ENCODE measurements at places on chromosomes 3 and 15.

DNA sequence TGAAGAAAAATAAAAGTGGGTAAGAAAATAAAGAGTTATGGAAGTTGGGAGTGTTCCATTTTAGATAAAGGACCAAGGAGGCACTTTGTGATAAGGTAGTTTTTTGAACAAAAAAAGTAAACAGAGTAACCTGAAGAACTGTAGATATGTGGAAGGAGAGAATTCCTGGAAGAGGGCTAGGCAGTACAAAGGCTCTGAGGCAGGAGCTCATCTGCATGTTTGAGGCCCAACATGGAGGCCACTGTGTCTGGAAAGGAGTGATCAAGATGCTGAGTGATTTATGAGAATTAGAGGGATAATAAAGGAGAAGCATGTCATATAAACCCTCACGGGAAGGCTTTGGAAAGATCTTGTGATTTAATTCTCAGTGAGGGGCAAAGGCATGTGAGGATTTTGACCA, 126.5 kb downstream of the DTWD1 start:
- DNase-seq = no peak

DNA sequence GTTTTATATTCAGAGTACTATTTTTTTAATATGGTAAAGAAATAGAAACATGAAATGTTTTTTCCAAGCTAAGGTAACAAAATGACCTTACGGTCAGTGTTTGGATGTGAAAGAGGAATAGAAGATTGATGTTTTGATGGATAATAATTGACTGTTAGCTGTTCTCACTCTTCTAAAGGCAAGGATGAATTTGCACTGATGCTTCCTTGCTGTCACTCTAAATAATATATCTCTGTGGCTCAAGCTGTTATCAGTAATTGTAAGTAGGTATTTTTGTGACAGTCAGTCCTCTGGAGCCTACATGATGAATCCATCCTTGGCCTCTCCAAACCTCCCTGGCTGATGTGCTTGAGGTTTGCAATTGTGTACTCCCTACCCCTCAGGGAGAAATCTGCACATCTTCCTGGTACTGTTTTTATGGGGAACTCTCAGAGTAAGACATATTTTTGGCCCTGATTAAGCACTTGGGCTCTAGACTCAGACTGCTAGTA, 283.7 kb downstream of the NLGN1 start:
- no peak for DNase-seq

- DNase-seq = no peak
These were observed 6.3 kb downstream of the CAV3 start for GRCh38 chr3:8739757-8740504.

- DNase-seq = no peak
These were observed 807.4 kb downstream of the SQOR start for GRCh38 chr15:46442184-46442583.

DNA sequence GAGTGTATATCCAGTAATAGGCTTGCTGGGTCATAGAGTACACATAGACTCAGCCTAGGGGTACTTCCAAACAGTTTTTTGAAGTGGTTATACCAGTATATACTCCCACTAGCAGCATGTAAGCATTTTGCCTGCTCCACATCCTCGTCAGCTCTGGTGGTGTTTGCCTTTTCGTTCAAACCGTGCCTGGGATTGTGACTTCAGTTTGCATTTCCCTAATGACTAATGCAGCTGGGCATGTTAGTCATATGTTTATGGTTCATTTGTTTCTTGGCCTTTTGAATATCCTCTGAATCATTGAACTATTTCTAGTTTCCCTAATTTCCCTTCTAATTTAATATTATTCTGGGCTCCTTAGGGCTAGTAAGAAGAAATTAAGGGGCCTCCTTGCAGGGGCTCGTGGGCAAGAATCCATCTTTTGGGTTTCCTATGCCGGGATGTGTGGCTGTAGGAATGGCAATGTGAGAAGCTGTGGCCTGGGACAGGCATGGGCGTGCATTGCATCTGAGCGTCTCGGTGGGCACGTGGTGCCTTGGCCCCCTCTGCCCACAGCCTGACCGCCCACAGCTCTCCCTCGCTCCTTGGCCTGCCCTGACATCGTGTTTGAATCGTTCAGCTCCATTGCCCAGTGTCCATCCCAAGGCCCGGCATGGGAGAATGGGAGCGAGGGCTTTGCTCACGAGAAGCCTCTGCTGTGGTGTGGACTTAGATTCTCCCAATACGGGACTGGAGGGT, 26.4 kb downstream of the FAH start:
- DNase-seq = no peak

- DNase-seq = no peak
These were observed 216.6 kb downstream of the SUCLG2 start for GRCh38 chr3:67437789-67438188.

DNA sequence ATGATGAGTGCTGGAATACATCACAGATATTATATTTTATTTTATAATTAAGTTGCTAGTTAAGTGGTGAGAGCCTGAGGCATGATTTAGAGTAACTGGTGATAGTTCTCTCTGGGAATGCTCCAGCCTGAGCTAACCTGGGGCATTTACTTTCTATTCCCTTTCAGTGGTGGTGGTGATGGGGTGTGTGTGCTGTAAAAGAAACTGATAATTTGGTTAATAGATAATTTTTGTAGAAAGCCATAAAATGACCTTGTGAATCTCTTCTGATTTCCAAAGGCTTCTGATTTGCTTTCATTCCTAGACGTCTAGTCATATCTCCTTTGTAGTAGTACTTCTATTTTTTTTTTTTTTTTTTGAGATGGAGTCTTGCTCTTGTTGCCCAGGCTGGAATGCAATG, 46.8 kb upstream of the DPPA4 start:
- no peak for DNase-seq

DNA sequence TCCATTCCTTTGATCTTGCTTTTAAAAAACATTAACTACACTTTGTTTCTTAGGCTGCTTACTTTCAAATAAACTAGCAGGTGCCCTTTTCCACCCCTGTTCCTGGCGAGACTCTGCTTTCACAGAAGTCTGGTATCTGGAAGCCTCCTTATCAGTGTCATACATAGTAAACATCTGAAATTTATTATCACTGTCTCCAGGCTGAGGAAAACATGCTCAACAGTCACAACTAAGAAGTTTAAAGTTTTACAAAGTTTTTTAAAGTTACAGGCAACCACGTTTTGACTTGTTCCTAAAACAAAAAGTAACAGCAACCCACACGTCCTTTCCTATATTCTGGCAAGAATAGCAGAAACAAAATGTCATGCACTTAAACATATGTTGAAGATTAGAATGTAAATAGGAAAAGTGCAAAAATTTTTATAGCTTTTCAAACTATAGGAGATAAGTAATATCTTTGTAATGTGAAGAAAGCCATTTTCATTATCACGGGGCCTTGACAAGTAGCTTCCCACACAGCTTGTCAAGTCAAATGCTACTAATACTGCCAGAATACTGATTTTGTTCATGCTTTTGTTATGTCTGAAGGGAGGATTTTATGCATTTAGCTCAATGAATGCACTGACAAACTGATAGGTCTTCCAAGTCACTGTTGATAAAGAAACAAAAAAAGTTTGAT, 275.2 kb upstream of the KCNMB2 start:
- DNase-seq = no peak

DNA sequence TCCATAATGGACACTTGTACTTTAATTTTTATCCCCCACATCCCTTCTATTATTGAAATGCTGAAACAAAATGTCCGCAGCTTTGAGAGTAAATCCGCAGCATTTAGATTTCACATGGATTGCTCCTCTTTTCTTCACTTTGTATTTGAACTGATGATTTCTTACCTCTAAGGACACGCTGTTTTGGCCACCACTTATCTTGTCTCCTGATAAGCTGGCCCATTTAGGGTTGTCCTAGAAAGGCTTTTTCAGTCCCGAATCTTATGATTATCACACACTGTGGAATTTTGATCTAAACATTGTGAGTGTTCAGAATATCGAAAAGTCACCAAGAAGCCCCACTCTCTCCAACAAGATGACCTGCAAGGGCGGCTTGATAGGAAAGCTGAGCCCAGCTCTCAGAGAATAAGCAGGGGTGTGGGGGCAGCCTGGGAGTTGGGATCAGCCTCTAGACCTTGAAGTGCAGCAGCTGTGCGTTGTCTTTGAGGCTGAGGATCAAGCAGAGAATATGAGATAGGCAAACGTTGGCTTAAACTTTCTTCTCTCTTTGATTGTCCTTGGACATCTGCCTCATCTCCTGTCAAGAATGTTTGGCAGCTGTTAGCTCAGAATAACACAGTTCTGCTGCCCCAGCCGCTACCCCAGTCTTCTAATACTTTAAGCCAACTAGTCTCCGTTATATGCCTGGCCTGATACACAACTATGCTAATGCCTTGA, 399.7 kb upstream of the NR2F2 start:
- DNase-seq = no peak

DNA sequence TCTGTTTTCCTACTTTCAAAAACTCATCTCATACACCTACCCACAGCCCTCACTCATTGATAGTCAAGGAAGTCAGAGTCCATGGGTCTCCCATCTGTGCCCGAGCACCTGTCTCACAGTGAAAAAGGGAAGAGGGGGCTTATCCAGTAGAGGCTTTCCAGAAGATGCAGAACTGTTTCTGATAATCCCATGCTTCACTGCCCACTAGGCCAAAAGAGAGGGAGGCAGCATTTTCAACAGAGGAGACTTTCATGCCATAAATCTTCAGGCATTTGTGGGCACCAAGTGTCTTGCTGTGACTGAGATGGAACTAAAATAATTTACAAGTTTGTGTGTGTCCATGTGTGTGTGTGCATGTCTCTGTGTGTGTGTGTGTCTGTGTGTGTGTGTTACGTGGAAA, 117.9 kb upstream of the PHLDB2 start:
- DNase-seq = no peak

GRCh38 chr3:44506556-44506955, 29.1 kb upstream of the ZNF445 start:
- no peak for DNase-seq

DNA sequence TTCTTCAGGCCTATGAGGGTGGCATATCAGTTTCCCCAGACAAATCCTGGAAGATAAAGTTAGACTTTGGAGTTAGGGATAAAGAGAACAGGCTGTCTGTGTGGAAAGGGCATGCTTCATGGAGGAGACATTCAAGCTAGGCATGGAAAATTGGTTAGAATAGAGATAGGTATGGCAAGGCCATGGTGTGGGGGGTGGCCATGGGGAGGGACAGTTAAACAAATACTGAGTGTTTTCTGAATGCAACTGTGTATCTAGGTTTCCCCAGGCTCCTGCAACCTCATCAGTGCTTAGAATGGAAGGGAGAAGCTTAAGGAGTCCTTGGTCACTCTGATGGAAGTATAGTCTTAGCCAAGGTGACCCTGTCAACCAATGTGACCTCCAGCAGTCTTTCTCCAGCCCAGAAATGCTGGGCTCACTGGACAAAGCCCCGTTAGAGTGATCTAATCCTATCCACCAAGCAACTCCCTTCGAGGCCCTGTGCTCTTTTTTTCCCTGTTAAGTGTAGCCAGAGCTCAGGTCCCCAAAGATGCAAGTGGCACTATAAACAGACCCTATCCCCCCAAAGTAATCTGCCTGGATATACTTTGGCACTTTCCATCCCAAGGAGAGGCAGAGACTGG, 5.5 kb upstream of the PKM start:
- DNase-seq = no peak

GRCh38 chr3:134057006-134057653, 27.4 kb upstream of the SLCO2A1 start:
- DNase-seq = no peak

- no peak for DNase-seq
These were observed 63.6 kb upstream of the MBNL1 start for GRCh38 chr3:152205097-152205593.

GRCh38 chr15:27844018-27844666, 255.0 kb downstream of the OCA2 start:
- DNase-seq = no peak

- no peak for DNase-seq
These were observed 51.2 kb upstream of the SAMMSON start for GRCh38 chr3:69948246-69948862.

GRCh38 chr3:72044231-72044855, 259.4 kb upstream of the PROK2 start:
- no peak for DNase-seq

- no peak for DNase-seq
These were observed 44.1 kb downstream of the C3orf20 start for GRCh38 chr3:14719006-14719405.

DNA sequence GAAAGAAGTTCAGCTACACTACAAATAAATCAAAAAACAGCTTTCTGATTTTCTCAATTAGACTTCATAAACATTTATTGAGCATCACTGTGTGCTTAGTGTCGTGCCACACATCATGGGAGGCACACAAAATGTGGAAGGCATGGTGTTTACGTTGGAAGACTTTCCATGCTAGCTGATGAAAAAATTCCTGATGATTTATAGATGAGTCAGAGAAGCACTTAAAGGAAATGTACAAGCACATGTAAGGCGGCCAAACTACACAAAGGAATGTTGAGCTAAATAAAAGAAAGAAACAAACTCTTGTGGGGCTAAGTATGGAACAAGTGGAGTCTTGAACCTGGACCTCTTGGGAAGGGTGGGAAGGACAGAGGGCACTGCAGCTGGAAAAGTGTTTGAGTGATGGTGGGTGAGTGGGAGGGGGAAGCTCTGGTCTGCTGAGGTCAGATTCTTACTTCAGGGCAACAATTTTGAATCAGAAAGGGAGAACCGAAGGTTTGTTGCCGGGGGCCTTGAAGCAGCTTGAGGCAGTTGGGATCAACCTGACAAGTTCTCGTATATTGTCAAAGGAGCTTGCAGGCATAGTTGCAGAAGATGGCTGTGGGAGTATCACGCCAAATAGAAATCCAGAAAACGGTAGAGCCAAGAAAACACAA, 66.9 kb downstream of the FOXB1 start:
- DNase-seq = no peak

DNA sequence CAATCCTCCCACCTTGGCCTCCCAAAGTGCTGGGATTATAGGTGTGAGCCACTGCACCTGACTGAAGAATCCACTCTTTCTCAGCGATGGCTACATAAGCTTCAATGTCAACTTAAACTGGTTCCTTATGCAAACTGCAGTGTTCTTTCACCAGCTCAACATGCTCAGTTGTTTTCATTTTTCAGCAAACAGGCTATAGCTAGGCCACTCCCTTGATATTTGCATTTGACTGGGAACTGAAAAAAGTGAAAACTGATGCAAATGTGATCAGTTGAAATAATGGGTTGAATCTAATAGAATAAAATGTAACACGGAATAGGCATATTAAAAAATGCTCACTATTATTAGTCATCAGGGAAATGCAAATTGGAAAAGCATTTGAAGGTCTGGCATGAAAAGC, 74.2 kb upstream of the GCNT3 start:
- DNase-seq = no peak

DNA sequence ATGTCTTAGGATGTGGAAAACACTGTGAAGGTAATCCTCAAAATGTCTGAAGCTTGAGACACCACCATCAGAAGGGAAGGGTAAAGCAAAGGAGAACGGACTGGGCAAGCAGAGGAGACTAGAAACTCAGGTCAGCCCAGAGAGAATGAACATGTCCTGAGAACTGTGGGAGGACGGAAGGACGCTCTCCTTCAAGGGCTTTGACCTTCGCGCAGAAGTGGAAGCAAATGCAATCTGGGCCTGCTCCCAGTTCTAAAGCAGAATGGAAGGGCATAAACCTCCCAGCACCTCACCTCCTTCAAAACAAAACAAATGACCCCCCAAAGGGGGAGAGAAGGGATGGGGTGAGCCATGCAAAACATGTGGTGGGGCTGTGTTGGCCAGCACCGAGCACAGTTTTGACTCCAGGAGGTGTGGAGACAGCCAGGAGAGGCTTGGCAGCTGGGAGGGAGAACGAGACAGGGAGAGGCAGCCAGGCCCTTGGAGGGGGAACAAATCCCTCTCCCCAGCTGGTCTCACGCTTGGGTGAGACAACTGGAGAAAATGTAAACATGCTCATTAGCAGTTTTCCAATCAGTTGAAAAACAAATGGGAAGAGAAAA, 222.4 kb upstream of the WNT5A start:
- DNase-seq = no peak
